ENCODE measurements at places on chromosomes 1 and 21.

GRCh38 chr1:33272509-33272908 lies 16.2 kb downstream of the ZNF362 start:
- no peak for DNase-seq

- DNase-seq, result no peak
Measured at GRCh38 chr1:47940326-47940725, 56.9 kb downstream of the TRABD2B start.

GRCh38 chr21:17780539-17780938 lies 38.6 kb downstream of the C21orf91 start:
- DNase-seq, result no peak

DNA sequence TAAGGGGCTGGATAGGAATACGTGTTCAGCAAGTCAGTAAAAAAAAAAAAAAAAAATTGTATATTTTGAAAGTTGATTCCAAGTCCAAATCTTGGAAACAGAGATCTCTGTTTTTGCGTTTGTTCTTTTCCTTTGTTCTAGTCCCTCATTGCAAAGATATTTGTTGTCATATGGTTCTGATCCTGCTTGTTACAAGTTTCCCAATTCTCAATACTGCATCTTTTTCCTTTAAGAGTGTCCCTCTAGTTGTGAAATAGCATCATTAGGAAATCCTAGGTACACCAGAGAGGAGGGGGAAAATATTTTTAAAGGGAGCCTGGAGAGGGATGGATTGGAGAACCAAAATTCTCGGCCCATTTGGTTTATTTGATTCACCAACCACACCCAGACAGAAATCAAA lies 152.2 kb upstream of the C1orf105 start:
- no peak for DNase-seq

DNA sequence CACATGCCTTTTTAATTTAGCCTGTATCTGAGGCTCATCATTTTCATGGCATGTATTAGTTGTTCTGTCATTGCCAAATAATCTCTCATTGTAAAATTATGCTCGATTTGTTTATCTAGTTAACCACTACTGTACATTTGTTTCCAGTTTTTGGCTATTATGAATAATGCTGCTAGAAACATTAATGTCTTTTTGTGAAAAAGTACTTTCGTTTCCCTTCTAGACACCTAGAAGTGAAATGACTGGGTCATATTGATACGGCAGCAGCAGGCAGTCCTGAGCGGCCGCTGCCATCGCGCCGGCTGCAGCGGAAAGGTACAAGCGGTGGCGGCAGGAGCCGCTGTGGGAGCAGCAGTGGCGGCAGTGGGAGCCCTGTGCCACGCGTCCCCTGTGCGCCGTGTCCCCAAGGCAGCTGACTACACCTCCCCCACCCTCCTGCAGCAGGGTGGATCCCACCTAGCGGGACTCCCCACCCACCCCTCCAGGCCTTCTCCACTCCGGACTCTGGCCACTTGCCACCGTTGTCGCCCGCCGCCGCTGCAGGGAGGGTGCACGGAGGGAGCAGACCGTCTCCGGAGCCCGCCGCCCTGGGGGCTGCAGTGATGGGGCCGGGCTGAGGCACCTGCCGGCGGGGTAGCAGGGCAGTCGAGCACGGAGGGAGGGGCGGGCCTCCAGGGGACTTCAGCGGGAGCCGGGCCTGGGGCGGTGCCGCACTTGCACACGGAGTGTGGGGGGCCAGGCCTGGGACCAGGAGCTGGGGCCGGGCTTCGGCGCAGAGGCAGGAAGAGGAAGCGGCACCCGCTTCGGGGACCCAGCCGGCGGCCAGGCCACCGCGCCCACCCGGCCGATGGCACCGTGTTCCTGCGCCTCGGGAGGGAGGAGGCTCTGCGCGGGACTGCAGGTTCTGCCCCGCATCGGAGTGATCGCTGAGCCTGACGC lies 66.8 kb upstream of the RGS7 start:
- no peak for DNase-seq

GRCh38 chr21:37176716-37177115 lies 90.4 kb downstream of the VPS26C start:
- DNase-seq, result no peak

- no peak for DNase-seq
Measured at GRCh38 chr1:212473729-212474128, 41.0 kb downstream of the NENF start.
